ENCODE measurements at places on chromosomes 5 and 9.

DNA sequence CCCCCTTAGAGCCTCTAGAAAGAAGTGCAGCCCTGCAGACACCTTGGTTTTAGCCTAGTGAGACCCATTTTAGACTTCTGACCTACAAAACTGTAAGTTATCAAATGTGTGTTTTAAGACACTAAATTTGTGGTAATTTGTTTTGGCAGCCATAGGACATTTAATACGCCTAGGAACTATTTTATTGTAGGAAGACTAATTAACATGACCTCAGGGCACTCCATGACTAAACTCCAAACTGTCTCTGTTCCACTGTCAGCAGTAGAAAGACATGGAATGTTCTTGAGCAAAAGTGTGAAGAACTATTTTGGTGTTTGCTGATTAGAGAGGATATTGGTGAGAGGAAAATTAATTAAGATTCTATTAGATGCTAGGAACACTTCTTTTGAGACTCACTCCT lies 4.1 kb upstream of the APC start:
- DNase-seq: no peak

- no peak for DNase-seq
These were observed 209.3 kb downstream of the ZNF608 start for GRCh38 chr5:124537107-124537506.

DNA sequence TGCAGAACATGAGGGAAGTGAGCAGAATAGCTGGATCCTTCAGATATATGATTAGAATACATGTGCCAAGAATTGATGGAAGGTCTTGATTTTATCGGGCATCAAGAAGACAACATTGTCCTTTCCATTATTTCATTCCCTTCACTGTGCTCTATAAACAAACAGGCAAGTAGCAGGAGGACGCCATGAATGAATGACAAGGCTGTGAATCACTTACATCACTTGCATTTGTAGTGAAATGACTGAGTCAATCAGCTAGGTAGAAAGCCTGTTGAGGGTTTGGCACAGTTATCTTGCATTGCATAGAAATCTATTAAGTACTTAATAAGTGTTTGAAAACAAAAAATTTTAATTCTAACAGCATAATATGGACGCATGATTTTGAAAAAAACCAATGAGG lies 548.8 kb upstream of the IZUMO3 start:
- DNase-seq: no peak

DNA sequence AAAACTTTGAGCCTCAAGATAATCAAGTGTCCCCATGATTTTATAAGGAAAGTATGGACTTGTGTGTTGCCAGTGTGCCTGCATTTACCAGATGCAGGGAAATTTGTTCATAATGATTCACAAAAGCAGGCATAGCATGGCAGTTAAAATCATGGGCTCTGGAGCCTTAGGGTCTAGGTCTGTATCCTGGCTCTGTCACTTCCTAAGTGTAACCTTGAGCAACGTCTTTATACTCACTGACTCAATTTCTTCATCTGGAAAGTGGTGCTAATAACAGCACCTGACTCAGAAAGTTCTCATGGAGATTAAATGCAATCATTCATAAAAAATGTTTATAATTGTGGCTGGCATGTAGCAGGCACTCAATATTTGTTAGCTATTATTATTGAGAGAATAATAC lies 234.9 kb downstream of the SAXO1 start:
- DNase-seq: no peak

- DNase-seq: no peak
These were observed 227.1 kb downstream of the ZSWIM6 start for GRCh38 chr5:61559146-61559545.

DNA sequence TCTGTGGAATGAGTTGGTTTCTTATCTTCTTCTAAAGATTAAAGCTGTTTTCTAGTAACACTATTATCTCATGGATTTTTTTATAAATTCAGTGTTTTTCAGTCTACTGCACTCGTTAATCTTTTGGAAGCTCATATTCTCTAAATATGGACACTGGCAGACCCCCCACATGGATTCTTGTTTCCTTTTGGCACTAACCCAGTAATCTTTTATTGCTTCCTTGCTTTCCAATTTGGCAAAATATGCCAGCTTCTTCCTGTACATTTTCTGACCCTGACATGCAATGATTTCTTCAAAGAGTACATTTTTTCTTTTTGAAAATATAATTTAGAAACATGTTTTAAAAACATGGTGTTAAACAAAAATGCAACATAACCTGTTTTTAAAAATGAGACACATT lies 474.2 kb upstream of the FTMT start:
- DNase-seq: no peak

DNA sequence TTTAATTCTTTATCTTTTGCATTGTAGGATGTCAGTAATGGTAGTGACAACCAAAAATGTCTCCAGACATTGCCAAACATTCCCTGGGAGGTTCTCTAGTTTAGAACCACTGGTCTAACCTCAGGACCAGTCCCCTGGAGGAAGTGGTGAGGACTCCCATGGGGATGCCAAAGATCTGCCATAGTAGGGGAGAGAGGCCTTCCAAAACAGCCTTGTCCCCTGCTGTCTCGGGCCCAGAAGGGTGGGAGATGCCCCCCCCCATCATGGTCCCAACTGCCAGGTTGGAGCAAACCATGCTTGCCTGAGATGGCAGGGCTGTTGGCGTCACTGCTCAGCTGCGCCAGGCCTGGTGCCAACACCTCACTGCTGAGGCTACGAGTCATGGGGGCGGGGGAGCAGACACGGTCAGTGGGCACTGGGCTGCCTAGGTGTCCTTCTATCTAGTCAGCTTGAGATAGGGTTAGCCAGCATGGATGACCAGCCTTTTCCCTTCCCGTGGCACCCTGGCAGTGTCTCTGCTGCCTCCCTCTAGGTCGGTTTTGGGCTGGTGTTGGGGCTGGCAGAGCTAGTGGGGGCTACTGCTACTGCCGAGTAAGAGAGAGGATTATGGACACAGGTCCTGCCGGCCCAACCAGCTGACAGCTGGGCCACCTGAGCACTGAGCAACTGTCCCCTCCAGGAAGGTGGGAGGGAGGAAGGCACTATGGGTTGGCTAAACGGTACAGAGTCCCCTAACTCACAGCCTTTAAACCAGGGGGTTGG lies 8.3 kb upstream of the CXXC5 start:
- DNase-seq: no peak

Data from stimulated activated CD8-positive, alpha-beta memory T cell treated with anti-CD3 and anti-CD28 coated beads, Interleukin-4, amount 100 ng/mL, for 4 hours (primary cell).